ENCODE measurements at places on chromosomes 3 and 15.

GRCh38 chr3:184825121-184825820 lies 13.3 kb downstream of the VPS8 start:
- no peak for DNase-seq

GRCh38 chr3:190596349-190597285 lies 82.7 kb downstream of the IL1RAP start:
- no peak for DNase-seq

DNA sequence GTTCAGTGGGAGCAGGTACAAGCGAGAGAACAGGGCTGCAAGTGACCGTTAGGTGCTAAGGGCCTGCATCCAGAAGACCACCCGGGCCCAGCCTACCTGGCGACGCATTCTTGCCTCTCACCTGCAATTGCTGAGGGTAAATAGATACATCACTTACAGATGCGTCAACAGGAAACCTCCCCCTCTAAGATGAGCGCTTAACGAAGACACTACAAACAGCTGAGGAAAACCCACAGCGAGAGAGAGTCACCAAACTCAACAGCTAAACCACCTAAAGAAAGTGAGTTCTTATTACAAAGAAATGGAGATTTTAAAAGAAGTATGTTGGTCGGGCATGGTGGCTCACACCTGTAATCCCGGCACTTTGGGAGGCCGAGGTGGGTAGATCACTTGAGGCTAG lies 157.9 kb downstream of the CHSY1 start:
- no peak for DNase-seq

- DNase-seq = no peak
Observed at GRCh38 chr3:122969585-122970469, 57.7 kb downstream of the SEMA5B start.

GRCh38 chr3:25430935-25431770 lies 3.1 kb downstream of the RARB start:
- DNase-seq = no peak

DNA sequence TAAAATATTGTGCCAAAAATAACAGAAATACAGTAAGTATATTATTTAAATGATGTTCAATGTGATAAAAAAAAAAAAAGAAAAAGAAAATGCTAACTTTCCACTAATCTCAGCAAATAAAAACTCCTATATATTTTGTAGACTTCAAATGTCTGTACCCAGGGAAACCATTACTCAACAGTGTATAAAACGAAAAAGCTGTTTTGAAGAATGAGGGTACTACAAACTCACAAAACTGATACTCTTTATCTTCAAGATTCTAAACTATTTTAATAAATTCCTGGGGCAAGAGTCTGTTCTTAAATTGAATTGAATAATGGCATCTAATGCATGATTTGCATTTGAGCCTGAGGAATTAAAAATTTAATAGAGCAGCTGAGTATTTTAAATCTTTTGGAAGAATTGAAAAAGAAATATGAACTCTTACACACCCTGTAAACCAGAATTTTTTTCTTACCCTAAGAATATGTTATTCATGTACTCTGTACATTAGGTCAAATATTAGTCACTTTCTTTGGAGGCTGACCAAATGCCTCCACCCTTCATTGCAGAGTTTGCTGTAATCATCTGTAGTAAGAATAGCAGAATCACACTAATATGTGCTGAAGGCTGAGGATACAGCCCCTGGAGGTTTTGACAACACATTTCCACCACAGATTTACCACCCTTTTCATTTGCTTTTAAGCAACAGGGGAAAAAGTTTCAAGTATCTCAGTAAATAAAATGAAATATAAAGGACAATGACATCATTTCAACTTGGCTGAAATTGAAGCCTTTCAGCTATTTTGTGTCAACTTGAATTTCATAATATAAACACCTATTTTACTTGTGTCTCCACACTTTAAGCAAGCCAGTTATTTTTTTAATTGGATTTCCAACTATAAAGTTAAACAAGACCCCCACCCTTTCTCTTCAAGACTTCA lies 79.7 kb downstream of the FBN1 start:
- no peak for DNase-seq

DNA sequence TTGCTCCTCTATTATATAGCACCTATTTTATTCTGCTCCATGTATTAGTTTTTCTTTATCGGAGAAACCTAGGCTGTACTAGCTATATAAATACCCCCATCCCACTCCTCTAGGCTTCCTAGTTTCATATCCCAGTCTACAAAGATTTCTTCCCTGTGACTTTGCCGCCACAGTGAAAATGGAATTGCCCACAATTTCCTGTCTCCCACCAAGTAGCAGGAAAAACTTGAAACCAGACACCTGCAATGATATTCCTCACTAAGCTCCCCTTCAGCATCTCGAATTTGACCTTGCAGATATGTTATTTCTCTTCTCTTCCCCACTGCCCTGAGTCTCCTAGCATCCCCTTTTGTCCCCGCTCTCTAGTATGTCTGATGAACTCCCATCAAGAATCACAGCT lies 685.8 kb upstream of the CCDC54 start:
- no peak for DNase-seq

DNA sequence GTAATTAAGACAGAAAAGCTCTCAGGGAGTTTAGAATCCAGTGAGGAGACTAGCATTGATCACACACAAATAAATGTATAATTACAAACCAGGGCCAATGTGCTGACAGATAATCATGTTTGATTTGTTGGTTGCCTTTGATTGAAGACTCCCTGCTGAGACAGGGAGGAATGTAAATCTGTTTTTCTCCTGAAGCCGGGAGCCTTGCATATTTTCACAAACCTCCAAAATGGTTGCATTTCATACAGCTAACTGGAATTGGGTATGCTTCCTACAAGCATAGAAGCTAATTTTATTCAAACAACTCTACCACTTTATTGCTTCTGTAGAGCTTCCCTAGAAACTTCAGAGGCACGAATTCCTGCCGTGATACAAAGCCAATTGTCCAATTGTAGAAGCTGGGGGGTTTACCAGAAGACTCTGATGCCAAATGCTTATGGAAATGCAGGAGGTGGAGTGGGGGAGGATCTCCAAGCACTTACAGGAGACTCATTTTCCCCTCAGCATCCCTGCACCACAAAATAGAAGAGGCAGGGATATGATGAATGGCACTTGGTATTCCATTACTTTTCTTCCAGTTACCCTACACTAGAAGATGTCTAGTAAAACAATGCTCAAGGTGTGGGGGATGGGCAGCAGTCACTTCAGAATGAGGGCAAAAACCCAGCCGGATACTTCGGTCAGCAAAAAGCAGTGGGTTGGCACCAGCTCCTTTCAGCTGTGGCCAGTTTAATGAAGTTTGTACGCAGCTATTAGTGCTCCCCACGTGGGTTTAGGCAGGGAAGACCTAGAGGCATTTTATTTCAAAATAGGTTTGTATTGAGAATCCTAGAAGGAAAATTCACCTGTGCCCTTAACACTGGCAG lies 11.4 kb upstream of the MEX3B start:
- DNase-seq = no peak

DNA sequence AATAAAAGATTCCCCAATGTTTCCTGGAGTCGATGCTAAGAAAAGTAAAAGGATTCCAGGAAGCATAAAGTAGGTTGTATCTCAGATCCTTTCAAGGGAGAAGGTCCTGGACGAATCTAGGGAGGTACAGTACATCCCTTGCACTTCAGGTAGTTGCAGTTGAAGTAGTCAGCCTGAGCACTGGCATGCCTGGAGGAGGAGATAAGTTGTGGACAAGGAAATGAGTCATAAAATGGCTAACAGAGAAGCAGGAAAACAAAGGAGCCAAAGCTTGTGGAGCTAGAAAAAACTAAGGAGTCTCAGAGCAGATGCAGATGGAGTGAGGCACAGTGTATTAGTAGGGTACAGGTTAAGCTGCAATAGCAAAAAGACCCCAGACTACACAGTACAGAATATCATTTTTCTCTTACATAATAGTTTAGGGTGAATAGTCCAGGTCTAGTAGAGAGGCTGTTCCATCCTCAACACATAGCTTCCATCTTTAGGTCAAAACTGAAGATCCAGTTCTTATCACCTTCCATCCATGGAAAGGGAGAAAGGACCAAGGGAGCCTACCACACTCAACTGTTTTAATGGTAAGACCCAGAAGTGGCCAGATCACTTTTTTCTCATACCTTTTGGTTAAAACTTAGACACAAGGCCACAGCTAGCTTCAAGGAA lies 41.3 kb downstream of the COL6A5 start:
- no peak for DNase-seq

GRCh38 chr3:64259636-64260035 lies 34.4 kb upstream of the PRICKLE2 start:
- no peak for DNase-seq

DNA sequence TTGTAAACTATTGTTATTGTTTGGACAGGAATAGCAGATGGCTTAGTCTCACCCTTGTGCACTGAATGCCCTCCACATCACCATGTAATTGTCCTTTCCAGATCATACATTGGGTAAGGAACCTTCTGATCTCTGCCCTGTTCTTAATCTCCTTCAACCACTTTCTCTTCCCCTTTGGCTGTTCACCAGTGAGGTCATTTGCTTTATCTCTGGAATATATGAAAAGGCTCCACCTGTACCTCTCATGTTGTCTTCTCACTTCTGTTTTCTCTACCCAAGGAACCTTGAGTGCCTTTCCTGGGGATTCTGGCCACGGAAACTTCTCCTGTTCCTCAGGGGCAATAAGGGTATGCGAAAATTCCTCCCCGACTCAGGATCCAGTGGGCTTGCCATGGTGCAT lies 28.5 kb downstream of the MCTP2 start:
- no peak for DNase-seq

DNA sequence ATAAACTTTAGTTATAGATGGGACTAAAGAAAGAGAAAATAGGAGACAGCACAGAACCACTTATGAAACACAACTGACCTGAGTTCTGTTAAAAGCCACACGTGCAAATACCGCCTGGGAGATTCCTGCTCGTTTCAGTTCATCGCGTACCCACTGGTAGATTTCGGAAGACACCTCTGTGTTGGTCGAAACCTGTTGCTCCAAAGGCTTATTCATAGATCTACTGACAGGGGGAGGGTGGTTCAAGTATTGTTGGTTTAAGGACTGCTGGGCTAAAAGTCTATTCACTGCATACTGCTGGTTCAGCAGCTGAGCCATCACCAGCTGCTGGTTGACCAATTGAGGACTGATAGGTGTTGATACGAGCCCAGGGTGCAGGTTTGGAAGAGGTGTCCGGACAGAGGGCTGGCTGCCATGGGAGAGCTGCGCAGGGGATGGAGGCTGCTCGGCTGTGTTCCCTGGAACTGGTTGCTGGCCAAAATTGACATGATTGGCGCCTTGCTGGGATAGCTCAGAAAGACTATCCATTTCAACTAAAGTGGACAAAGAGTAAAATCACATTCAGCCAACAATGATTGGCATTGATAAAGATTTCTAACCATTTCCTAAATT lies 30.6 kb downstream of the SATB1 start:
- DNase-seq = no peak

- no peak for DNase-seq
Observed at GRCh38 chr3:100175637-100176280, 61.5 kb upstream of the FILIP1L start.

DNA sequence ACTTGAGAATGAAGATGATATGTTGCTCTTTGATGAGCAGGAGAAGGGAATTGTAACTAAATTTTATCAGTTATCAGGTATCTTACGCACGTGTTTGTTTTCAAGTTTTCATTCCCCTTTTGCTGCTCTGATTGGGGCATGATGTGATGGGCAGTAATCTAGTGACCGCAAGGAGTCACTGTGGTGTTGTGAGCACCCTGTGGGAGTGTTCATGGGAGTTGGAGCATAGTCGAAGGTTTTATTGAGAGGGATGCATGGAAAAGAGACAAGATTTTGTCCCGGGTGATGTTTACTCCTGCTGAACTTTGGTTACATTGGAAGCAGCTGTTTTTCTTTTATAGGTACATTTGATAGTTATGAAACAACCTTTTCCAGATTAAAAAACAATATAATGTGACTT lies 2.1 kb downstream of the FAN1 start:
- DNase-seq = no peak

GRCh38 chr15:94294556-94294955 lies 63.2 kb downstream of the MCTP2 start:
- no peak for DNase-seq

- DNase-seq = no peak
Observed at GRCh38 chr15:44641651-44642050, 21.8 kb downstream of the SPG11 start.

- no peak for DNase-seq
Observed at GRCh38 chr3:71673486-71673885, 51.7 kb downstream of the EIF4E3 start.

DNA sequence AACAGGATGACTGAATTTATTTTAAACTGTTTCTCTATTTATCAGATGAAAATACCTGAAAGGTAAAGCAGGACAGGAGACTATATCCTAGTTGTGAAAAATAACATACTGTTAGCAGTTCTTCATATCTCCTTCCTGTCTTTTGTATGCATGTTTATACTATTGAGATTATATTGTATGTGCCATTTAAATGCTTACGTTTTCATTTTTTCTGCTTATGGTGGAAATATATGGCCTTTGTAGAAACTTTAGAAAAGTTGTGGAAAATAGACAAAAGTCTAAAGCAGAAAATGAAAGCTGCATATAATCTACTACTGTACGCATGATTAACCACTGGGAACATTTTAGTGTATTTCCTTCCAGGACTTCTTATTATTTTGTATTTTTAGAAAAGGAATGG lies 2.1 kb upstream of the PPM1L start:
- DNase-seq = no peak

- DNase-seq = no peak
Observed at GRCh38 chr3:73431183-73431900, 193.4 kb downstream of the PDZRN3 start.

DNA sequence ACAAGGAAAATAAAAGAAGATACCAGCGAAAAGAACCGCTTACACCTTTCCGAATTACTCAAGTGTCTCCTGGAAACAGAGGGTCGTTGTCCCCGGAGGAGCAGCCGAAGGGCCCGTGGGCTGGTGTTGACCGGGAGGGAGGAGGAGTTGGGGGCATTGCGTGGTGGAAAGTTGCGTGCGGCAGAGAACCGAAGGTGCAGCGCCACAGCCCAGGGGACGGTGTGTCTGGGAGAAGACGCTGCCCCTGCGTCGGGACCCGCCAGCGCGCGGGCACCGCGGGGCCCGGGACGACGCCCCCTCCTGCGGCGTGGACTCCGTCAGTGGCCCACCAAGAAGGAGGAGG lies 325 bp downstream of the ALCAM start:
- DNase-seq = peak; percentile 61

DNA sequence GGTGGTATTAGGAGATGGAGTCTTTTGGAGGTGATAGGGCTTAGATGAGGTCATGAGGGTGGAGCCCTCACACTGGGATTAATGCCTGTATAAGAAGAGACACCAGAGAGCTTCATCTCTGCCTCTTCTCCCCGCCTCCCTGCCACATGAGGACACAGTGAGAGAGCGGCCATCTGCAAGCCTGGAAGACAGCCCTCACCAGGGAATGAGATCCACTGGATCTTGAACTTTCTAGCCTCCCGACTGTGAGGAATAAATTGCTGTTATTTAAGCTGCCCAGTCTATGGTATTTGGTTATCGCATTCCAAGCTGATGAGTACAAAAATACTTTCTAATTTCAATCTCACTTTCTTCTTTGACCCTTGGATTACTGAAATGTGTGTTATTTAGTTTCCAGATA lies 121.4 kb downstream of the OCA2 start:
- DNase-seq = no peak

DNA sequence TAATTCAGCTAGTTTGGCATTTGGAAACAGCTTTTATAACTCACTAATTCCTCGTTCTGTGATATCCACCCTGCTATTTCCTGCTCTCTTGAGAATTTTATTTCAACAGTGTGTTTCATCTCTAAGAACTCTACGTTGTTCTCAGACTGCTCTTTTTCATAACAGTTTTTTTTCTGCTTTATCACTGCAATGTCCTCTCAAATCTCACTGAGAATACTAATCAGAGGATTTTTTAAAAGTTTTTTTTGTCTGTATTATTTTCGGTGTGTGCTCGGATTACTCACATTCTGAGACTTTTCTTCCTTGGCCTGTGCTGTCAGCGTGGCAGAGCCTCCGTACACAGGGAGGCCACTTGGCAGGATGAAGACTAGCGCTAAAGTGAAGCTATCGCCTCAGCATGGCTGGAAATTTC lies 59.4 kb upstream of the NEO1 start:
- no peak for DNase-seq

Measured in mesothelial cell of epicardium (in vitro differentiated cells).